ENCODE measurements at places on chromosomes 1 and 21.

DNA sequence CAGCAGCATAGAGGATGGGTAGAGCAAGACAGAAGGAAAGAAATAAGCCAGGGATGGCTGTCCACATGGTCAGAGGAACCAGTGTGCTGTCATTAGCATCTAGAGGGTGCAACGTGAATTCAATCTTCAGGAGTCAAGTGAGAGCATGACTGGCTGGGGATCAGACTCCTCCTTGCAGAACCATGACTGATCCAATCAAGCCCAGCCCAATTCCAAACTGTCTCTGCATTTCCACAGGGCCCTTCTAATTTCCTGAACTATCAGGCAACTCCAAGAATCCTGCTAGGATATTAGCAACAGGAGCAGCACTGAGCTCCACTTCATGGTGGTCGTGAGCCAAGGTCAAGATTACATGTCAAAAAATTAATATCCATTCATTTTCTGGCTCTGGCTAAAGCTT is 166.8 kb upstream of the CAMK1G start:
- DNase-seq: no peak

DNA sequence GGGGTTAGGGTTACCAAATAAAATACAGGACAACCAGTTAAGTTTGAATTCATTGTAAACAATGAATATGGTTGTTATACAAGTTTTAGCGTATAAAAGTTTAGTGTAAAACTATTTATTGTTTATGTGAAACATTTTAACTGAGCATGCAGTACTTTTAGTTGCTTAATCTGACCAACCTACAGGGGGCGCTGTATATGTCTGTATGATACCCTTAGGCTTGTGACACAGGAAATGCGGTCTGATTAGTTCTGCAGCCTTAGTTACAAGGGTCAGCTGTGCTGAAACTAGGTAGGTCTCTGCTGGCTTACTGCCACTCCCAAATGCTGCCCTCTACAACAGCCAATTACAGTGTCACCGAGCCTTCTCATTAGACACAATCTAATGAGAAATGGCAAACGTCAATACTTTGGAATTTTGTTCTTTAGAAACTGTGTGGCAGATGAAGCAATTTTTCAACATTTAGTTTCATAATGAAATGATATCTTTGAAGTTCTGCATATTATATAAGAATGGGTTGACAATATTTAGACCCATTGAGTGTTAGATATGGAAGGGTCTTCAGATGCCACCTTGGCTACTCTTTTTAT is 56.2 kb downstream of the NTNG1 start:
- no peak for DNase-seq

DNA sequence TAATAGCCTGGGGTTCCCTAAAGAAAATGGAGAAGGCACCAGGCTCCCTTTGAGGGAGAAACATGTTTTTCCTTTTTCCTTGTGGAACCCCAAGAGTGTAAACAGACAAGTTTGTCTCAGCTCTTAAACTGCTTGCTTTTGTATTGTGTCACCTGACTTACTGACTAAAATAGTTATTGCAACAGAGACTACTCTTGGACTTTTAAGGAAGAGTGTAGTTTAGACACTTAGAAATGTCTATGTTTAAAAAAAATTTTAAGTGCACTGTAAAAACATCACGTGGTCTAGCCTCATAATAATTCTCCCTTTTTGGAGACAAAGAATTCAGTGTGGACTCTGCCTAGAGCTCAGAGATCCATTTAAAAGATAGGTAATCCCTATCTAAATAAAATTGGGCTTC is 141.1 kb downstream of the TRIM33 start:
- no peak for DNase-seq

DNA sequence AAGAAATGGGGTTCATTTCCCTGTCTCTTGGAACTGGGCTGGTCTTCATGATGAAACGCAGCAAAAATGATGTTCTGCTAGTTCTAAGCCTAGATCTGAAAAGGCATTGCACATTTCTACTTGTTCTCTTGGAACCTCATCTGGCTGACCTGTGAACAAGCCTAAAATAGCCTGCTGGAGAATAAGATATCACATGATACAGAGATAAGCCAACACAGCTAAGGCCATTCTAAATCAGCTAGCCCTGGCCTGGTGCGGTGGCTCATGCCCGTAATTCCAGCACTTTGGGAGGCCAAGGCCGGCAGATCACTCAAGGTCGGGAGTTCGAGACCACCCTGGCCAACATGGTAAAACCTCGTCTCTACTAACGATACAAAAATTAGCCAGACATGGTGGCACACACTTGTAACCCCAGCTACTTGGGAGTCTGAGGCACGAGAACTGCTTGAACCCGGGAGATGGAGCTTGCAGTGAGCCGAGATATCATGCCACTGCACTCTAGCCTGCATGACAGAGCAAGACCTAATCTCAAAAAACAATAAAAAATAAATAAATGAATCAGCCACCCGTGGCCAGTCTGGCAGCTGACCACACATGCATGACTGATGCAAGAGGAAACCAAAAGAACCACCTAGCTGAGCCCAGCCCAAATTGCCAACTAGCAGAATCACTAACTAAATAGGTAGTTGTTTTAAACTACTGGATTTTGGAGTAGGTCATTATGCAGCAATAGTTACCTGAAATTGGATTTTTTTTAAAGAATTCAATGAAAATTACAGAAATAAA is 18.0 kb downstream of the CD244 start:
- no peak for DNase-seq

- no peak for DNase-seq
Observed at GRCh38 chr1:159864262-159864661, 1.8 kb upstream of the VSIG8 start.

- DNase-seq: no peak
Observed at GRCh38 chr1:89844860-89845259, 24.0 kb downstream of the LRRC8D start.

DNA sequence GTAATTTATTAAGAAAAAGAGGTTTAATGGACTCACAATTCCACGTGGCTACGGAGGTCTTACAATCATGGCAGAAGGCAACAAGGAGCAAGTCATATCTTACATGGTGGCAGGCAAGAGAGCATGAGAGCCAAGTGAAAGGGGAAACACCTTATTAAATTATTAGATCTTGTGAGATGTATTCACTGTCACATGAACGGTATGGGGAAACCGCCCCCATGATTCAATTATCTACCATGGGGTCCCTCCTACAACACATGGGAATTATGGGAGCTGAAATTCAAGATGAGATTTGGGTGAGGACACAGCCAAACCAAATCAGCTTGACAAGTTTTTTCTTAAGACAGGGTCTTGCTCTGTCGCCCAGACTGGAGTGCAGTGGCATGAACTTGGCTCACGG is 14.3 kb downstream of the DAP3 start:
- DNase-seq: no peak

All from fibroblast of skin of right biceps (primary cell).